ENCODE measurements at places on chromosomes 5 and 9.

DNA sequence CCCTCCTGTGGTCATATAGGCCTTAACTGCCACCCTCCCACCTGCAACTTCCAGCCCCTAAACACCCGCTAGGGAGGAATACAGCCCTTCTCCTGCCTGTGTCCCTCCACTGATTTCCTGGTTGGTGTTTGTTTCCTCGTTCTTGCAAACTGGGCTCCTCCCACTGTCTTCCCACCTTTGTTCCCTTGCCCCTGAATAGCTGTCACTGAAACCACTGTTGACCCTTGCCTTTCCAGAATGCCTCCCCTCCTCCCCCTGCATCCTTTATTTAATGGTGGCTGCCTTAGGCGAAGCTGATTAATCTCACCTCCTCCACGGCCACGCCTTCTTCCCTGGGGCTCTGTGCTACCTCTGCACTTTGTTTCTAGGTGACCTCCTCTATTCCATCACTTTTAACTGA lies 626.7 kb downstream of the BNC2 start:
- DNase-seq, result no peak

GRCh38 chr9:106798016-106798799 lies 64.8 kb upstream of the ZNF462 start:
- no peak for DNase-seq

GRCh38 chr5:132641841-132642240 lies 16.1 kb upstream of the IL13 start:
- no peak for DNase-seq

DNA sequence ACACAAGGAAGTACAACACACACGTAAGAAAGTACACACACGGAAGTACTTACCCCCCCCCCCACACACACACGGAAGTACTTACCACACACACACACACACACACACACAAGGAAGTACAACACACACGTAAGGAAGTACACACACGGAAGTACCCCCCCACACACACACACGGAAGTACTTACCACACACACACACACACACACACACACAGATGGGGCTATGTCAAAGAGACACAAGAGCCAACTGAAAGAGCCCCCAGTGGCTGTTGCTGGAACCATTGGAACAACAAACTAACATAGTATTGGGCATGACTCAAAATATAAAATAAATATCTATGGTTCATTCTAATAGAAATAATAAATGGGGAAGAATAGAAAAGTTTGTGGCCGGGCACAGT lies 4.9 kb upstream of the MAPK9 start:
- no peak for DNase-seq

DNA sequence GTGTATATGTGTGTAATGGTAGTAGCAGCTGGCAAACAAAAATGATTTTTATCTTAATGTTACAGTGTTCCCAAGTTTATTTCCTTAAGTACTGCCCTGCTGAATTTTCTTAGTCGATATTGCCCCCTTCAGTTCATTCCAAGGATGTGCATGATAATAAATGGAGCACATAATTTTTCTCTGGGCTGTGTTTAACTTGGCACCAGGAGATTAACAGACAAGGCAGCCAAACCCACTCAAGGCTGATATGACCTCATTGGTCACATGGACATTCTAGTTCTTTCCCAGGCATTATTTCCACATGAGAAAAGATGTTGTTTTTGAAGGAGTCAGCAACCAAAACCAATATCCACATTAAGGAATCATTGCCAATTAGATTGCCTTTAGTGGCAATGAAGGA lies 61.8 kb downstream of the COX7C start:
- peak; percentile 5 for DNase-seq
